ENCODE measurements at places on chromosomes 3 and 15.

DNA sequence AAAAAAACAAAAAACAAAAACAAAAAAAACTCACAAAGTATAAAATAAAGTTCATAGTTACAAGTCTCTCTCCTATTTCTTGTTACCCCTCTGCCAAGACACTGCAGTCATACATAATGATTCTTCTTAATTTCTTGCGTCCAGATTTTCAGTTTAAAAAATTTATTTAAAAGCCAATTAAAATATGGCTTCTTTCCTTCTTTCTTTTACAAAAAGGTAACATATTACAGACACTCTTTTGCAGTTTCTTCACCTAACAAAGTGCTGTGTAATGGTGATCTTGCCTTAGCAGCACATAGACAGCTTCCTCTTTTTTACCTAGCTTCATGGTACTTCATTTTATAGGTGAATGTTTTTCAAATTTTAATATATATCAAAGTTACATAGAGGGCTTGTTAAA, 136.1 kb upstream of the SGO1 start:
- no peak for DNase-seq

- DNase-seq, result no peak
These were observed 75.6 kb downstream of the AQR start for GRCh38 chr15:34893967-34894366.

DNA sequence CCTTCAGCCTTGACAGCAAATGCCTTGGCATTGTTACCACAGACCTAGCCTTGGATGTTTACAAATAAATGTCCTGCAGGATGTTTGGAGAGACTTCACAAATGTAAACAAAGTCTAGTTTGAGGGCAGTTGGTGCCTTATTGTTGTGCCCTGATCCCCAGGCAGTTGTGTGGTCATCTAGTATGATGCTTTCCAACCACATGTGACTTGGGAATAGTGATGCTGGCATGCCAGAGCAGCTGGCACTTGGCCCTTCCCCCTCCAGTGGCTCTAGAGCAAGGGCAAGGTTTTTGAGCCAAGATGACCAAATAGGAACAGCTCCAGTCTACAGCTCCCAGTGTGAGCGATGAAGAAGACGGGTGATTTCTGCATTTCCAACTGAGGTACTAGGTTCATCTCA, 258.2 kb downstream of the ADAMTS17 start:
- DNase-seq, result no peak

- no peak for DNase-seq
These were observed 8.8 kb downstream of the DLL4 start for GRCh38 chr15:40937762-40938535.

DNA sequence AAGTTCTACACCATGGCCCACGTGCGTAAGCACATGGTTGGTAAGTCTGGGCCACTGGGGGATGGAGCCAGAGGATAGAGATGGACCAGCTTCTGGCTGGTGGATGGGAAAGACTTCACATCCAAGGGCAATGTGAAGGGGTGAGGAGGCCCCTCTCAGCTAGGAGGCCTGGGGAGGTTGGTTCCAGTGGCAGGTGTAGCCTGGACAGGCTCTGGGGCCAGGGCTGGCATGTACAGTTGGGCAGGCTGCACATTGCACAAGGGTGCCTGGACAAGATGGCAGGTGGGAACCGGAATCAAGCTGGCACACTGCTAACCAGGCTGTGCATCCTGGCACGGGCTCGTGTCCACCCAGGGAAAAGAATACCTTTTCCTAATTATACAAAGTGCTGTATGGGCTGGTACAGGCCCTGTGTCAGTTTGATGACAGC, 8.1 kb downstream of the ZBTB47 start:
- no peak for DNase-seq

- no peak for DNase-seq
These were observed 43.0 kb downstream of the SPSB4 start for GRCh38 chr3:141093971-141094684.

GRCh38 chr15:92571824-92572223, 83.8 kb downstream of the FAM174B start:
- no peak for DNase-seq

- DNase-seq, result no peak
These were observed 60.3 kb upstream of the TP63 start for GRCh38 chr3:189570916-189571315.

- DNase-seq, result no peak
These were observed at the start of gene GPR171 for GRCh38 chr3:151203051-151203420. Gene GPR171, minus strand, starts transcription at chr3:151203216. Its CDS starts 3,830 bp downstream, at chr3:151199386.

DNA sequence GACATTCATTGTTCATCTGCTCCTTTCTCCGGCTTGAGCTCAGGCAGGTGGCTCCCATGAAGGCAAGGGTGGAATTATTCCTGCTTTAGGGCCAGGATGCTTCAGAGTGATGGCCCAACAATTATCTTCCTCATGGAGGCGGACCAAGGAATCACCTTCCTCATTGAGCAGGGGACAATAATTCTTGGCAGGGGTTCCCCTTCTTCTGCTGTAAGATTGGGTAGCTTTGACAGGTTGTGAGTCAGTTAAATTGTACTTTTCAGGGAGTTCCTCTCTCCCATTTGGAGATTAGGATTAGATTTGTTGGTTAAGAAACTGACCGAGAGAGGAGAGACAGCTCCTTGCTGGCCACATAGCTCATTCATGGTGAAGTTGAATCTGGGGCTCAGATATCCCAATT, 31.4 kb upstream of the CD47 start:
- DNase-seq, result no peak

- no peak for DNase-seq
These were observed 35.7 kb downstream of the CORO2B start for GRCh38 chr15:68614286-68615035.

- no peak for DNase-seq
These were observed 46.9 kb downstream of the NFKBIZ start for GRCh38 chr3:101896083-101896757.

DNA sequence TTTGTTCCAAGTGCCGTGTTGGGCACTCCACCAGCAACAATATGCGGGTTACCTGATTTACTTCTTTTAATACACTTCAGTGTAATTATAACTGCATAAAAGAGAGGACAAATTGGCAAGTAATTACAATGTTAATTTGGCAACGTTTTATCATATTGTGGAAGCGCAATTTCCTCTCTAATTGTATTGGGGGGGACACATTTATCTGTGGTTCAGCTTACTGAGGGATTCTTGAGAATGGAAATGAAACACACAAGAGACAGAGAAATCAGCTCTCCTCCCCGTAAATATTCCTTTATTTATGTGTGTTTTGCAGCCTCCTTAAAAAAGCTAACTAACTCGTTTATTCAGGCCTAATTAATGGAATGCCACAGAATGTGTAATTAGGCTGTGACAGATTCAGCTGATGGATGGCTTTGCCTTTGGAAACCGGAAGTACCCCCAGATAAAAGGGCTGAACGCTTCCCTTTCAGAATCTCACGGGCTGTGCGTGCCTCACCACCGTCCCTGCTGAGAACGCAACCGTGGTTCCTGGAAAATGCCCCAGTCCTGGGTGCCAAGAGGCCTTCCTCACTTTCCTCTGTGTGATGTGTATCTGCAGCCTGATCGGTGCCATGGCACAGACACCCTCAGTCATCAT, 247.1 kb upstream of the ST8SIA2 start:
- DNase-seq, result no peak

GRCh38 chr3:10374311-10374710, 53.4 kb upstream of the SEC13 start:
- DNase-seq, result no peak

- DNase-seq, result no peak
These were observed 9.9 kb downstream of the UQCC5 start for GRCh38 chr3:52546111-52546901.

GRCh38 chr15:31338318-31338878, 11.8 kb downstream of the KLF13 start:
- no peak for DNase-seq

DNA sequence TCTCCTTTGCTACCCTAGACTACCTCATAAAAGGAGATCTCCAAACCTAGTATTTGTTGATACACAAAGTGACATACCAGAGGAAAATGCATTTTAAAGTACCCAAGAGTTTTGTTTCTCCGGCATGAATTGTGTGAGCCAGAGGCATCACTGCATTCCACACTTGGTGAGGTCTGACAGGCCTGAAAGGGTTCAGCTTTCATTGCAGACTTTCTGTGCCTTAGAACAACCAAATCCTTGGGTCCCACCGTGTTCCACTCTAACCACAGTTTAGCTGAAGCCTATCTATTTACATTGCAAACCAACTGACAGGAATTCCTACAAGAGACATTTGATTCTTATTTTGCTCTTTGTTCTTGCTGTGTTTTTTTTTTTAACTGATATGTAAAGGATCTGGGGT, 21.0 kb upstream of the EID1 start:
- DNase-seq, result peak; percentile 34

GRCh38 chr3:142602619-142603385, 6.6 kb downstream of the PLS1 start:
- no peak for DNase-seq

DNA sequence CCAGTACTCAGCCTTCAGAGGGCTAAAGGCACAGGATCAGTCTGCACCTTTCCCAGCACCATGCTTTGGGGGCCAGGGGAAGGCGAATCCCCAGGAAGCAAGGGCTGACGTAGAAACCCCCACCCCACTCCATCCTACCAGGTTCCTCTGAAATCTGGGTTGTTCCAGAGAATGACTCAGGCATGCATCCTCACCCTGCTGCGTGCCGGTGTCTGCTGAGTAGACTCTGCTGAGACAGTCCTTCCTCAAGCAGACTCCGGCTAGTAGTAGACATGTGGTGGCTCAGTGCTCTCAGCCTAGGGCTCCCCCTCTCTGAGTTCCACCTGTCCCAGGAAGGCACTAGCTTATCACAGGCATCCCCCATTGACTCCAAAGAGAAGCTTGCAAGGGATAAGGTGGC, 9.0 kb downstream of the TMEM43 start:
- DNase-seq, result no peak

DNA sequence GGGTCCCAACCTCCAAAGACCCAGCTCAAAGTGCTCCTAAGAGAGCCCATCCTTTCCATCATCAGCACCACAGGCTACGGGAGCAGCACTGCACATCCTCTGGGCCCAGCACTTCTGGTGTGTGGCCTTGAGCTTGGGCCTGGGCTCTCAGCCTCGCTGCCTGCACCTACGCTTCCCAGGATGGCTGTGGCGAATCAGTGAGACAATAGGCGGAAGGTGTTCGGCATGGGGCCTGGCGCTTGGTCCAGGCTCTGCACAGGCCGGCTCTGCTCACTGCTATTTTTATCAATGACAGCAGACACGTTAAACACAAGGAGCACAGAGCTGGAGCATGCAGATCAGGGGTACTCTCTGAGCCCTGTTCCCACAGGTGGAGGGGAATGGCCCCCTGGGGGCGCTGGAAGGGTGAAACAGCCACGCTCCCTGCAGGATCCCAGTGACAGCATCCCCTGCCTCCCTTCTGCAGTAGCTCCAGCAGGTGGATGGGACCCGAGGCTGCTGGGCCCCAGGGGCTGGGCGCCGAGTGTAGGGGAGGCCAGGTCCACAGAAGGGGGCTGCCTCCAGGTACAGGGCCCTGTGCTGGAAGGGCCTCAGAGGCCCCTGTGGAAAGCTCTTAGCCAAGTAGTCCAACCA, 90.0 kb upstream of the RPL32 start:
- no peak for DNase-seq

All from fibroblast of villous mesenchyme (primary cell).